ENCODE measurements at places on chromosomes 13 and 19.

- no peak for DNase-seq
Measured at GRCh38 chr13:94205896-94206295, 273.6 kb downstream of the DCT start.

- no peak for DNase-seq
Measured at GRCh38 chr13:23642110-23642509, 71.9 kb downstream of the TNFRSF19 start.

GRCh38 chr13:95382411-95382810 is 81.2 kb upstream of the ABCC4 start:
- DNase-seq, result no peak

- DNase-seq, result no peak
Measured at GRCh38 chr19:11659612-11660011, 62.3 kb downstream of the ZNF627 start.

DNA sequence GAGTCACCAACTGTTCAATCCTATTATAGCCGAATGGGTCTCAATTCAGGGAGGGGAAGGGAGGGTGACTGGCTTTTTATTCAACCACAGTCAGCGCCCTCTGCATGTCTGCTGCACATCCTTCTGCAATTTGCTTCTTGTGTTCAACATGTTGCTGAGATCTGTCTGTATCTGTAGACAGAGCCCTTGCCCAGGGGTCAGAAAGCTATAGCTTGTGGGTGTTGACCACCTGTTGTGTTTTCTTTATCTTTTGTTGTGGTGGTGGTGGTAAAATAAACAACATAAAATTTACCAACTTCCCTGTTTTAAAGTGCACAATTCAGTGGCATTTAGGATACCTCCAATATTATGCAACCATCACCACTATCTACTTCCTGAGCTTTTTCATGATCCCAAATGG is 12.2 kb downstream of the PPP1R12C start:
- no peak for DNase-seq

- no peak for DNase-seq
Measured at GRCh38 chr13:37349916-37350315, 244.5 kb upstream of the CSNK1A1L start.

DNA sequence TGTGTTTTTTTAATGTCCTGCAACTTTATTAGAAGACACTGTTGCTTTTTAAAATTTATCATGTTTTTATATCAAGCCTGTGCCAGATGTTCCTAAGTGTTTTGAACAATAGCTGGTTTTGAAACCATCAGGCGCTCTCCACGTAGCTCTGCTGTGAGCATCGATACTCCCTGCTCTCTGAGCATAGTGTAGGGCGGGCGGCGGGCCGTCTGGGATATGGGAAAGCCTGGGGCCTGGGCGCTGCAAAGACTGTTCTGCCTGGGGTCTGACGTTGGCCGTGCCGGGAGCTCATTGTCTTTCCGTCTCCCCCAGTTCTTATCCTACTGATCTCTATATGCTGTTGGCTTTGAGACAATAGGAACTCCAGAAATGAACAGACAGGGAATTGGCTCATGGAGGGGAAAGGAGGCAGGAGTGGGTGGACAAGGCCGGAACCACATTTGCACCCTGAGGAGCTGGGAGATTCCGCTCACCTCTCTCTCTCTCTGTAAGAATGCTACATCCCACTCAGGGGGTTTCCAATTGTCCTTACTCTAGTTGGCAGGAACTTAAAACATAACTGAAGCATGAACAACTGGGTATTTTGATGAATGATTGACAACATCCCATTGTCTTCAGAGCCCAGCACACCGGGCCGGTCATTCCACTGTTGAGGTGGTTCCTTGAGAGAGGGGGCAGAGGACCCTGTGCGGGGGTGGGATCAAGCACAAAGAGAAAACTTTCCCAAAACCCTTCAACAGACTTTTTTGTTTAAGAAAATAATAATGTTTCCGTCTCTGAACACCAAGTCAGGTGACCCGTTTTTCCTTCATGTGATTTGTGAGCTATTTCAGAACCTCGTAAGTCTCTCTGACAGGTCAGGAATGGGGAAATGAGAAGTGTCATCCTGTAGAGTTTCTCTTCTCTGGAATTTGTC is 64.7 kb downstream of the COL4A2 start:
- DNase-seq, result no peak

GRCh38 chr19:43526884-43527859 is at the start of gene ETHE1:
Gene ETHE1 (minus strand): TSS chr19:43527201. CDS start chr19:43527177, 24 bp downstream.
- DNase-seq, result peak; percentile 74

DNA sequence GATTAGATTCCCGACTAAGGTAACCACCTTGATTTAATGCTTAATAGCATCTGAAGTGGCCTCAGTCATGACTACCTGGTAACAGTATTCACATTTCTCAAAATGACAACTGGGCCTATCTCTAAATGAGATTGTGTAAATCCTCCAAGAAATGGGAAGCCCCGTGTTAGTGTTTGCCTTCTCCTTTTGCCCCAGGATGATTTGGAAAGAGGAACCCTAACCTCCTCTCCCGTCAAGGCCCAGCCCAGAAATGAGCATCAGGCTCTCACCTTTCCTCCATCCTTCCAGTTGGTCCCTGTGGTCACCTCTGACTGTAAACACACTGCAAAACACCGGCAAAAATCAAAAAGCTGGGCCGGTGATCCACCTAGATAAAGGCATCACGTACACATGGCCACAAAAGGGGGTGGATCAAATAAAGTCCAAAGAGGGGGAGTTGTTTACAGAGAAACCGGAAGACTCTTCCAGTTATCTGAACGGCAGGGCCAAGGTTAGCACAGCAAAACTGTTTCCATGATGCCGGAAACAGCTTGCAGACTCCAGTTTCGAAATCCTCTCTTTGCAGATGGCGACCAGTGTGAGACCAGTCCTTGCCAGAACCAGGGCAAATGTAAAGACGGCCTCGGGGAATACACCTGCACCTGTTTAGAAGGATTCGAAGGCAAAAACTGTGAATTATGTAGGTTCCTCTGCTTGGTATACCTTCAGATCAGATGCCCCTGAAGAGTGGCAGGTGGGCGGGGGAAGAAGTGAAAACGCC is 16.4 kb downstream of the F10 start:
- DNase-seq, result no peak

- no peak for DNase-seq
Measured at GRCh38 chr13:28425793-28426192, 69.1 kb downstream of the FLT1 start.

- no peak for DNase-seq
Measured at GRCh38 chr13:110258876-110259631, 47.9 kb downstream of the COL4A1 start.

DNA sequence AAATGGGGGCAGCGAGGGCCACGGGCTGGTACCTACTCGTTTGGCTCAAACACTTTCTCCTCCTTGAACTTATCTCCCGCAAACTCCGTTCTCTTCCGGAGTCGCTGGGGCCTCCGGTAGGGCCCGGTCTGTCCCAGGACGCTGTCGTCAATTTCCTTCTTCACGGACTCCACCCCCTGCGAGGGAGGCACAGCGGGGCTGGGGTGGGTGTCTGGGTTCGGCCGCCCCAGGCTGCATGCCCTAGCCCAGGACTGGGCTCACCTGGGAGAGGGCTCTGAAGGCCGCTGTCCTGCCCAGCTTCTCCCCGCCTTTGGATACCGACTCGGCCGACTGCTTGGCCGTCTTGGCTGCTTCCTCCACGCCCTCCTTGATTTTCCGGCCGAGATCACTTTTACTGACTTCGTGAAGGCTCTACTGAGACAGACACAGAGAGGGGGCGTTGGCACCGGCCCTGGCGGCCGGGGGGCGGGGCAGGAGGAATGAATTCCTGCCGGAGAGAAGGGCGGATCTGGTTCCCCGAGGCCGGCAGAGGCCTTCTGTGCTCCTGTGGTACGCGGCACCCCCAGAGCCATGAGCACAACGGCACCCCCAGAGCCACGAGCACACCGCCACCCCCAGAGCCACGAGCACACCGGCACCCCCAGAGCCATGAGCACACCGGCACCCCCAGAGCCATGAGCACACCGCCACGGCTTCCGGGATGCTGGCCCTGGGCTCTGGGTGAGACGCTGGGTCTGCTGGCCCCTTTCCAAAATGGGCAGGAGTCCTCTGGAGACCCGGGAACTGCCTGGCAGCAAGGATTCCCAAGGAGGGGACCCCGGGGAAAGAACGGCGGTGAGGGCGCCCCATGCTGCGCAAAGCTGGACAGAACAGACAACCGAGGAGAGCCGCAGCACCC is 8.1 kb upstream of the CTXN1 start:
- no peak for DNase-seq

GRCh38 chr13:97000295-97000925 is 6.1 kb upstream of the OXGR1 start:
- DNase-seq, result no peak

GRCh38 chr19:7925171-7925851 is 624 bp downstream of the CTXN1 start:
- peak; percentile 24 for DNase-seq

DNA sequence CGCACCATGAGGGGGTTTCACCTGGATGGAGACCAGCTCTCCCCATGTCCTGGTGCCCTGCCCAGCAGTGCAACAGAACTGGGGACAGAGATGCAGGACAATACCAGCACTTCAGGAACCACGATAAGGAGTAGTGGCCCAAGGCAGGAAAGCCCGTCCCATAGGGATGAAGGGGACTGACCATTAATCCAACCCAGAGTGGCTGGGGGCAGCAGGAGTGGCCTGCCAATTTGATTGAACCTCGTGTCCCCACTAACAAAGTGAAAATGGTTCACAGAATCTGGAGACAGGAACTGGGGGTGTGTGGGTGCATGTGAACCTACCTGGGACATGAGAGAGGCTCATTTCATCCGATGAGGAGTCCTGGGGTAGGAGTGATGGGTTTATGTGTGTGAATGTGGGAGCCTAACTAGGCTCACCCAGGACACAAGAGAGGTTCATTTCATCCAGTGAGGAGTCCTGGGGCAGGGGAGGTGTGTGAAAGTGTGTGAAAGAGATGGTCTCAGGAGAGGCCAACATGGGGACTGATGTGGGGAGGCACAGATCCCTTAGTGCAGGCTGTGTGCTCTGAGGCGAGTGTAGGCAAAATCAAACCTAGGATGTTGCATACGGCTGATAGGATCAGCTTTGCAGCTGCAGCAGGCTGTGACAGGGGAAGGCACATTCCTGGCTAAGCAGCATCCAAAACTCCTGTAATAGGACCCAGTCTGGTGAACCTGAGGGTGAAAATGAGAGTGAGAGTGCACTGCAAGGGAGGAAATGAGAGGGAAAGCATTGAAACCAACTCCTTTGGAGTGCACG is 98.2 kb downstream of the ZNF429 start:
- DNase-seq, result no peak

DNA sequence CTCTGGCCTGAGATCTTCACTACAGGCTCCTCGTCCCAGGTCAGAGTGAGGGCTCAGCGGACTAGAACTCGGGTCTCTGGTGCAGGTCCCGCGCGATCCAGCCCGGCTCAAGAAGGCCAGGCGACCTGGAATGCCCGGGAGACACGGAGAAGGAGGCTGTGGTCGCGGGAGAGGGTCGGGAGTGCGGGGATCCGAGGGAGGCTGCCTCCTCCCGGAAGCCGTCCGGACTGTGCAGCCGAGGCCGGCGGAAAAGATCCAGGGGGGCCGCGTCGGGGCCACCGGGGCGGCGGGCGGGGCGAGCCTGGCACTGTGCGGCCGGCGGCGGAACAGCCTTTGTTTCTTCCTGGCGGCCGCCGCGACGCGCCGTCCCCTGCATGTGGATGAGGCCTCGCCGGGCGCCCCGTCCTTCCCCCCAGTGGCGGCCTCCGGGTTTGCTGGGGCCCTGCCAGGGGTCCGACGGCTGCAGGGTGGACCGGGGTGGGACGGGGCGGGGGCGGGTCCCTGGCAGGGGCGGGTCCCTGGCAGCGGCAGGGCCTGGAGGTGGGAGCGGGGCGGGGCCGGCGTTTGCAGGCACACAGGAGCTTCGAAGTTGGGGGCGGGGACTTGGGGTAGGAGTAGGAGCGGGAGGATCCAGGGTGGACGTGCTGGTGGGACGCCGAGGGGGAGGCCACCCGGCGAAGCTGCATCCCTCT is 1.0 kb upstream of the SLC7A10 start:
- peak; percentile 20 for DNase-seq

DNA sequence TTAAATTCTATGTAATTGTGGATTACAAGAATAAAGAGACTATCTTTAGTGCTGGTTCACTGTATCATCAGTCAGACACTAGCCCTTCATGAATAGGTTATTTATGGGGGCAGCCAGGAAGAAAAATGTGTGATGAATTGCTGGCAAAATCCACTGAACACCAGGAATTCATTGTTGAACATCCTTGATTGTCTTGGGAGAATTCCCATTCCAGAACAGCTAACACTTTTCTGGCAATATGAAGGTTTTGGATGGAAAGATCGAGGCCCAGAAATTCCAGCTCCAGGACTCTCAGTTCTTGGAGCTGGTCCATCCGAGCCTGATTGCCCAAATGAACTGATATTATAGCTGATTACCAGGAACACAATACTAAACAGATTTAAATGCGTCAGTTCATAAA is 11.5 kb upstream of the SPART start:
- no peak for DNase-seq

GRCh38 chr19:47275791-47276461 is 1.2 kb downstream of the INAFM1 start:
- no peak for DNase-seq

DNA sequence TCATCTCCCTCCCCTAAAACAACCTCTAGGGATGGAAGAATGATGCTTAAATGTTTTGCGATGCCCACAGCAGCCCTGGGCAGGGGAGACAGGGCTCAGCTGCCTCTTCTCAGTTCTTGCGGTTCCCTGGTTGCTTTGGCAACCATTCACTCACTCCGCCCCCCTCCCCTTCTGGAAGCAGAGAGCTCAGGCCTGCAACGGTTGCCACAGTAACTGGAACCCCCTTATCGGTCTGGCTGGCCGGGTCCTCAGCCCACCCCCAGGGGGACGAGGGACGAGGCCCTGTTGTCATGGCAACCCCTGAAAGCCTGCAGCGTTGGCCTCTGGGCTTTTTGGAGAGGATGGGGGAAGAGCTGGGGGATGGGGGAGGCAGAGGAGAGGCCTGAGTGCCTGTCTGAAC is 19.5 kb downstream of the NOVA2 start:
- peak; percentile 56 for DNase-seq

DNA sequence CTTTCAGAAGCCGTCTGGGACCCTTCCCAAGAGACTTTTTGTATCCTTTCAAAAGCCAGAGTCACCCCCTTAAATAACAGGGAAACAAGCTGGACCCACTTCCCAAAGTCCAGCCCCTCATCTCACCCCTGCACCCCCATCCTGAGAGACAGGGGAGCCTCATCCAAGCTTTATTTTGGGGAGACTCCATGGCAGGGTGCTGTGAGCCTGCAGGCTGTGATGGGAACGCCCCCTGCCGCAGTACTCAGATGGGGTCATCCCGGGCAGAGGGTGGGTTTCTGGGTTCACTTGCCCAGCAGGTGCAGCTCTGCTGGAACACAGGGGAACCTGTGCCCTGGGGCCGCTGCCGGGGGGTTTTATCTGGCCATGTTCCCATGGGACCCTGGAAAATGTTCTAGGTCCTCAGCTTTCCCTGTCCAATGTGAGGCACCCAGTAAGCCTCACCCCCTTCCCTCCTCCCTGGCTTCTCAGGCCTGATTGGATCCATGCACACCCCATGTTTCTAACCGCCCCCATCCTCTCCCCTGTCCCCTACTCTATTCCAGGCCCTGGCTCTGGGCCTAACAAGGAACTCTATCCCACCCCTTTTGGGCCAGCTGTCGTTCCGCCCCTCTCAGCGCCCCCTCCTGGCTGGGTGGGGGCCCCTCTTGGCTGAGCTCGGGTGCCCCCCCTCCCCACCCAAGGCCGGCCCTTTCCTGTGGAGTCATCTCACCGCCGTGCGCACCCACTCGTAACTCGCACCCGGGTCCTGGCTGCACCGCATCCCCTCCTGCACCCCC is 1.0 kb downstream of the HIF3A start:
- peak; percentile 39 for DNase-seq
